ENCODE measurements at places on chromosomes 12 and 14.

- no peak for DNase-seq
Observed at GRCh38 chr12:92621312-92621711, 81.5 kb upstream of the PLEKHG7 start.

GRCh38 chr14:58430156-58430555, 2.6 kb downstream of the KIAA0586 start:
- no peak for DNase-seq

DNA sequence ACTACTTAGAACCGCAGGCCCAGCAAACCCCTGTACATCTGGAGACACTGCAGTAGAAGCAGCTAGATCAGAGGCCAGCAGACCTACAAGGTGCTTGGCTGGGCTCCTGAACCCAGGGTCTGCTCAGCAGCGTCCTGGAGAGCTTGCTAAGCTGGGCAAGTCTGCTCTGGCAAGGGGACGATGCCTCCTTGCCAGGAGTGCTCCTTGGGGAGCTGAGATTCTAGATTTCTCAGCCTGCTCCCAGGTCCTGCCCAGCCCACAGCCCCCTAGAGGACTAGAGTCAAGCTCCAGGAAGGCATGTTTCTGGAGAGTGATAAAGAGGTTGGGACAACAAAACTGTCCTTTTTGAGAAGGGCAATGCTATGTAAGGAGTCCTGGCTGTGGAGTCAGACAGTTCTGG, 60.3 kb downstream of the HSPB8 start:
- no peak for DNase-seq

DNA sequence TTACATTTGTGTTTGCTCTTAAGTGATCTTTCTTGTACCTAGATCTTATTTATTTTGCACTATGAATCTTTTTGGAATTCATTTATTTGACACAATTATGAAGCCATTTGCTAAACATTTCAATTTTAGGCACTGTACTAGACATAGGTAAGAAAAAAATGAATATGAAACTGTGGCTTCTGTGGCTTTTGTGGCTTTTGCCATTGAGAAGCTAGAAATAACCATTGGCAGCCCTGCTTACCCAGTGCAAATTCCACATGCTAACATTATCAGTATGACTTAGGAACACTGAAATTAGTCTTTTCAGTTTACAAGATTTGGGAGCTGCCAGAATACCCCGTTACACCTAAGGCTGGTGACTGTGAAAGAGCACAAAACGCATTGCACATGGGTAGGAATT, 60.1 kb downstream of the FSCB start:
- no peak for DNase-seq

DNA sequence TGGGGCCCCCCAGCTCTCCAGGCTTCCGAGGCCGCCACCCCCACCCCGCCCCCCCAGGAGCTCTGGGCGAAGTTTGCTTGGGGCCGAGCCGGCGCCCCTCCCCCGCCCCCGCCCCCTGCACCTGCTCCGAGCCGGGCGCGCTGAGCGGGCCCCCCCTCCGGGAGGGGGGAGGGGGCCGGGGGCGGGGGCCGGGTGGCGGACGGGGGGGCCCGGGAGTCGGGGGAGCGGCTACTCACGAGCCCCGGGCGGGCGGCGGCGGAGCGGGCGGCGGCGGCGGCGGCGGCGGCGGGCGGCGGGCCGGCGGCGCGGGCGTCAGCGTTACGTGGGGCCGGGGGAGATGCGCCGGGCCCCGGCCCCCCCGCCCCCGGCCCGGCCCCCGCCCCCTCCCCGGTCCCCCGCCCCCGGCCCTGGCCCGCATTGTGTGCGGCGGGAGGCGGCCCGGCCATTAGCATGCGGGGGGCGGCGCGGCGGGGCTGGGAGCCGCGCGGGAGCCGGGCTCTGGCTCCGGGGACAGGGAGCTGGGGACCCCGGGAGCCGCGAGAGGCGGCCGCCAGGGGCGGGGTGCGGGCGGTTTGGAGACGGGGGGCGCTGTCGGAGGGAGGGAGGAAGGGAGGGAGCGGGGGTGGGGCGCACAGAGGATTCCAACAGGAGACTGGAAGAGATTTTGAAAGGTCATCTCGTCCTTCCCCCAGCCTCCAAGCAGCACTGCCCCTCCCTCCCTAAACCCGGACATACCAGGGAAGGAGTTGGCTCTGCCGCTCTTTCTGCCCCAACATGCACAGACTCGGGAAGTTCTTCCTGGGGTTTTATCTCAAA, at the start of gene ZNF219:
Gene ZNF219 (minus strand): TSS at position 580 of the 816 bp plus-strand sequence. CDS start 5,064 bp downstream, outside the sequence.
- peak; percentile 68 for DNase-seq

DNA sequence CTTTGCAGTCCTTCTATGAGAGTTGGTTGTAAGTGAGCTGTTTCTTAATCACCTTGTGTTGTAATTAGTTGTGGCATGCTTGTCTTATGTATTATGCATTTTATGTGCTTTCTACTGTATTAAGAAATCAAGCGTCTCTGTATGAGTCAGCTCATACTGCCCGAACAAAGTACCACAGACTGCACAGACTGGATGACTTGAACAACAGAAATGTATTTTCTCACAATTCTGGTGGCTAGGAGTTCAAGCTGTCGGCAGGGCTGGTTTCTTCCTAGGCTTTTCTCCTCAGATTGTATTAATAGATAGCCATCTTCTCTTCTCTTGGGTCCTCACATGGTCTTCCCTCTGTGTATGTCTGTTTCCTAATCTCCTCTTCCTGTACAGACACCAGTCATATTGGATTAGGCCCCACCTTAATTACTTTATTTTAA, 77.7 kb downstream of the FLRT2 start:
- DNase-seq, result no peak

All from activated CD8-positive, alpha-beta memory T cell treated with anti-CD3 and anti-CD28 coated beads for 24 hours (primary cell).